Naive thymus-derived CD8-positive, alpha-beta T cell (primary cell): ENCODE measurements at places on chromosomes 2 and 18.

DNA sequence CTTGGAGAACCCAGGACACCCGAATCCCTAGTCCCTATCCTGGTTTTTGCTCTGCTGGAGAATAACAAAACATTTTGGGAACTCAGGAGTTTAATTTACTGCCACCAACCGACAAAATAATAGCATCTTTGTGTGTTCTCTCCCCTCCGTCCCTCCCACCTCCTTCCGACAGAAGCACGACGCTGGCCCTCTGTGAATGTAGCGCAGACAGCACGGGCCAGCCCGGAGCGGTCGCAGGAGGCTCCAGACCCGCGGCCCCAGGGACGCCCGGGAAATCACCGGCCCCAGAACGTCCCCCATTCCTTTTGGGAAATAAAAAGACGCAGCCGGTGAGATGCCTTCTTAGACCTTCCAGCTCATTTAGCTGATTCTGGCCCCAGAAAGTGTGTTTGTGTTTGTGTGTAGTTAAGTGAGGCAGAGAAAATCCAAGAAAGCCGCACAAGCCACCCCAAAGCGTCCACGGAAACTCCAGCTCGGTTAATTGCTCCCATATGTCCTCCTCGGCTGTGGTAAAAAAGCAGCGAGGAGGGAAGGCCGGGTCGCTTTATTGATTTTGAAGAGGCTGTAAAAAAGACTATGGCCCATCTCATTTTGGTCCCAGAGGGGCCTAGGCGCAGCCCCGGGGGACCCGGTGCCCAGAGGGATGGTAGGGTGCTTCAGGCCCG is 577 bp upstream of the TANC1 start:
- DNase-seq, result no peak

GRCh38 chr2:86062043-86062442 is 43.6 kb downstream of the POLR1A start:
- DNase-seq, result no peak

DNA sequence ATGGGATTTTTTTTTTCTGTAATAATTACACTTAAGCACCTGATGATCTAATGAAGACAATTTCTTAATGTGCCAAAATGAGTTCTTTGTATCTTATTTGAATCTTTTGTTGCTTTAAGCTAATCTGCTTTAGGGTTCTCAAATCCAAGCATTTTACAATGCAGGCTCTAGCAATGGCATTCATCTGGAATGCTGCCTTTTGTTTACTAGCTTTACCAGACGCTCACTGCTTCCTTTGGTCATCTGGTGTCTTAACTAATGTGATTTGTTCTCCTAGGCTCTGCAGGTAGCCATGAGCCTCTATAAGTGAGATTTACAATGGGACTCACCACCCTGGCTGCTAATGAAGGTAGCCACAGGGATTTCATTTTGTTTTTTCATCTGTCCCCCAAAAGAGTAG is 100.3 kb downstream of the GREB1L start:
- DNase-seq, result no peak

DNA sequence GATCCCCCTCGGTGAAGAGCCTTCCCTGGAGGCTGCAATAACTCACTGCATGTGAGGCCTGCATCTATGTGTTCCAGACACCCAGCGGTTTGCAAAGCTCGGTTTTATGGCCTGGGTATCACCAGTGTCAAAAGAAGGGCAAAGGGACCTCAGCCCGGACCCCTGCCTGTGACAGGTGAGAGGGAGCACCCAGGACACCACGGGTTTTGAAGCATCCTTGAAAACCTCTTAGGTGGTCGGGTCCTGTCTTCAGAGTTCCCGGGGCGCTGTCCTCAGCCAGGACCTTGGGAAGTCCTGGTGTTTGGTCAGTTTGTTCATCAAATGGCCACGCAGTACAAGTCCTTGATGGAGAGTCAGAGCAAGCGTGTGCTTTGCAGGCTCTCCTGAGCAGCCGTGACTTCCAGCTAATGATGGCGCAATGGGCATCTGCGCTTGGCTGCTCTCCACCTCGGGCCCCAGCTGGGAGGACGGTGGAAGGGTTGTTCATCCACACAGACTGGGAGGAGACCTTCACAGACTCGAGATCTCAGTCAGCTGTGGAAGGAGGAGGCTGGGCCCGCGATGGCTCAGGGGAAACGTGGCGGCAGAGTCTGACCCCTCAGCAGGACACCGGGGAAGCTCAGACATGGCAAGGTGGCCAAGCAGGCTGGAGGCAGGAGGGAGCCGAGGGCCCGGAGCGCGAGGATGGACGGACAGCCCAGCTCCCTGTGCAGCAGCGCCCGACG is 113.1 kb upstream of the GPC1 start:
- DNase-seq, result no peak

DNA sequence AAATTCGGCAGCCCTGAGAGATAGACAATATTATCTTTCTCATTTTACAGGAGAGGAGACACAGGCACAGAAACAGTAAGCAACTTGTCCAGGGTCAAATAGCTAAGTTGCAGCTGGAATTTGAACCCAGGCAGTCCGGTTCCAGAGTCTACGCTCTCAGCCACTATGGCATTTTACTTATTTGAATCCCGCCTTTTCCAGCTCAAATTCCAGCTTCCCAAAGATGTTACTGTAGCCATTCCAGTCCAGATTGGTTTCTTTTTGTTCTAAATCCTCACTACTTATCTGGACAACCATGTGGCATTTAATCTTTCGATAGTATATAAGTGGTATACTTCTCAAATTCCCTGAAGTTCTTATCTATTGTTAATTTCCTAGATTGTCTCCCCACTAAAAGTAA is 125.7 kb downstream of the NBAS start:
- DNase-seq, result no peak

DNA sequence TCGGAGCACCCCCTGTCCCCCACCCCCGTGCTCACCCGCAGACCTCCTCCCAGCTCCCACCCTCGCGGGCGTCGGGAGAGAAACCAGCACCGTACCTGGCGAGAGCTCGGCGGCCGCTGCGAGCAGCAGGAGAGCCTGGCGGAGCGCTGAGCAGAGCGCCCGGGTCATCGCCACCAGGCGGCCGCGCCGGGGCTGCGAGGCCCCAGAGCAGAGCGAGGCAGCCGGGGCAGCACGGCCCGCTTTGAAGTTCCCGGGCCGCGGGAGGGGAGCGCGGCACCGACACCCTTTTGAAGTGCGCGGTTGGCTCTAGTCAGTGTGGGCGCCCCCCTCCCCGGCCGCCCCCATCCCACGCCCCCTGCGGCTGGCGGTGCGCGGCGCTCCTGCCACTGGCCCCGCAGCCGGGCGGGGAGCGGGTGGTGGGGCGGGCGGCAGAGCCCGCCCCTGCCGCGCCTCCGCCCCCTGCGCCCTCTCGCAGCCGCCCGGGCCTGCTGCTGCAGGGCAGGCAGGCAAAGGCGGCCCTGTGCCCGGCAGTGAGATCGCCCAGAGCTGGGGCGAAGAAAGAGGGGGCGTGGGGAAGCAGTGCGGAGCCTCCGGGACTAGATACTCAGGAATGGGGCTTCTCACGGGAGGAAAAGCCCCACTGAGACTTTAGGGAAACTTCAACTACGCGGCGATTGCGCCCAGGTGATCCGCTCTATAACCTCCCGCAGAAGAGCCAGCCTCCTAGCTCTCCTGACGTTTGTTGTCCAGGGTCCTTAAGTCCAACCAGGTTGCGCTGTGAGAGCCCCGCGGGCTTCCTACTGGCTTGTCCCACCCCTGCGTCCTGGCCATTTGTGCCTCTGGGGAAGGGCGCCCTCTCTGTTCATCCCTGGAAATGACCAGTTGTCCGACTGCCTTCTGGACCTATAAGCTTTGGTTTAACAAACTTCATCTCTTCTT is at the start of gene ACVR1C:
ACVR1C (minus strand) TSS at position 388 of the 939 bp plus-strand sequence; CDS start at position 168, 220 bp downstream.
- DNase-seq, result peak; percentile 83

GRCh38 chr2:81389203-81389602 is 1084.7 kb upstream of the LRRTM1 start:
- no peak for DNase-seq

DNA sequence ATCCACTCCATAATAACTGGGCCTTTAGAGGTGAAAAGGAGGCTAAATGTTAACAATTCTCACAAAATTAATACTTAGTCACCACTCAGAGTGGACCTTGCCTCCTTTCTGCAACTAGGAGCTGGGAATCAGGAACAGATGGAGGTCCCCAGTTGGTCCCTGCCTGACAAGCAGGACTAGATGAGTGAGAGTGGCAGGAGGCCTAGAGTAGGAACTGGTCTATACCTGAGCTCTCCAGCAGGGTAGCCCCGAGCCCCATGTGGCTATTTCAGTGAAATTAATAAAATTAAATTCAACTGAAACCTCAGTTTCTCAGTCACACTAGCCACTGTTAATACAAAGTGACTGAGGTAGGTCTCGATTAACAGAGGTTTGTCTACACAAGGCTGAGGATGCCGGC is 150.5 kb downstream of the MYO5B start:
- no peak for DNase-seq

DNA sequence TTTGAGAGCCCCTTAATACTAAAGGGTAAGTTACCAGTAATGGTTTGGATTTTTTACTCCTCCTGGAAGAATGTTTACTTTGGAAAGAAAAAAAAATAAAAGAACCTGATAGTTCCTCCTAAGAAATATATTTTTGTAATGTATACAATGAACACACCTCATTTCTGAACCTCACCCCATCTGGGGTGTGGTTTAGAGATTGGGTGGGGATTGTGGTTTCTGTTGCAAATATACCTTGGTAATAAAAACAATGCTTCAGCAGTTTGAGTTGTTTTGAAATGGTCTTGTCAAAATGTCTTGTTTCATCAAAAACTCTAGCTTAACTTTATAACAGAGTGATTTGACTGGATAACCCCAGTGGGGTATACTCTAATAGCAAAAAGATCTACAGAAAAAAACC is 448.9 kb upstream of the MEIS1 start:
- no peak for DNase-seq

DNA sequence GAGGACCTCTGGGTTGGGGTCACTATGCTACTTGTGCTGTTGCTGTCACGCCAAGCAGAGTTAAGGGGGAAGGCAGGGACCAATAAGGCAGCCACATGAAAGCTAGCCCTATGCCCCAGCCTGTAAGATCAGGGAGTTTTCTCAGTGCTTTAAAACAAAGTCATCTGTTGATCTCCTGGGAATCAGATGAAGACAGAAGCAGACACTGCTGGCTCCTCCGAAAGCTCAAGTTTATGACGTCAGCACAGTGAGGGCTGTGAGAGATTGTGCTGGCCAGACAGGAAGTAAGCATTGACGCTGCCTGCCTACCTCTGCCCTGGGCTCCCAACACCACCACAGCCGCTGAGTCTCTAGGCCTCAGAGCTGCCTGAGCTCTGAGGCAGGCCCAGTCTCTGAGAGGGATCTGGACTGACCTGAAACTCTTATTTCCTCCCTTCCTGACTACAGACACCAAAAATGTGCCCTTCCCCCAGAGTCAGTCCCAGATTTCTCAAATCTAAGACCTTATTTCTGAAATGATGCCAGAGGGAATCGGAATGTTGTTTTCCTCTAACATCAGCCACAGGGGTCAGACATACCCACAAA is 118.1 kb upstream of the EPAS1 start:
- DNase-seq, result peak; percentile 66

DNA sequence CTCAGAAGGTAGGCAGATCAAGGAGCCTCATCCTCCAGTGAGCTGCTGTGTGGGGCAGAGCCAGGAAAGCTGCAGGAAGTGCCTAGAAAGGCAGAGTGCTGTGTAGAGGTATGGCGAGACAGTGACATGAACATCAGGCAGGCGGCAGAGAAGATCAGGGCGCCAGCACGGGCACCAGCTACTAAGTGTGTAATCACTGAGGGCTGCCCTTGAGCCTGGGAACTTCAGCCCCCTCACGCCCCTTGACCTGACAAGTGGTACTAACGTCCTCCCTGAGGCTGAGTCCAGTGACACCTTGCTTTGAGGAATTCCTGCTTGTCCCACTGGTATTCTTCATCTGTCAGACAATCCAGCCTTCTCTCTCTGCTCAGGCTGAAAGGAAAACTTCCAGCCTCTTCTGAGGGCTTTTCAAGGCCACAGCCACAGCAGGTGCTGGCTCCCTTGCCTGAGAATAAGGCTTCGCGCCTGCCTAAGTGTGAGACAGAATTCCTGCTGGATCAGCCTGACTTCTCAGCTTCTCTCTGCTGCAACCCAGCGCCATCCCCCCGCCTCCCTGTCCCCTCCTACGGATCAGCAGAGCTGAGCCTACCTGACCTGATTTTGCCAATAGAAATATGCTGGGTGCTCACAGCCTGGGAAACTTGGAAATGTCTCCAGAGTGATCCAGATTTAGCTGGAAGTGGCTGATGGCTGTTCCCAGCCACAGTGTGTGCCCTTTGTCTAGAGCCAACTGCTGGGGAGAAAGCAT is 148.0 kb downstream of the SMAD7 start:
- no peak for DNase-seq

DNA sequence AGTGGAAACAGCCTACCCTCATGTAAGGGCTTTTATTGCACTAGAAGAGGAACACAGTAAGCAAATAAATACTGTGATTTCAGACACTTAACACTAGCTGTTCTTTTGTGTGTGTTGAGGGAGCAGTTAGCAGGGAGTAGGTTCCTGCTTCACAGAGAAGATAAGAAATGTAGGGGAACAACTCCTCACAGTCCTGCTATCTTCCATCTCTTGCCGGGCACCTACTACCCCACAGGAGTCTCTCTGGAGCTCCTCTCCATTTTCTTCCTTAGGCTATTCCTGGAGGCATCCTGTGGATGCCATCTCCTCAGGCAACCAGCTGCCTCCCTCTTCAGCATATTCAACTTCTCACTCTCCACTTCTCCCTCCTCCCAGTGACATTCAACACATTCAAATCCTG is 145.0 kb downstream of the SRBD1 start:
- no peak for DNase-seq
